ENCODE measurements at places on chromosomes 7 and 10. TPM values are rescaled to one million over a fixed set of nuclear protein-coding genes. Genes with fewer than 3 reads are reported as not detected.

Gene OPN4
- not detected for total RNA-seq

Gene PAX4
- total RNA-seq: not detected

Gene PRSS58
- not detected for total RNA-seq

Gene CYP2C18
- not detected for total RNA-seq

Gene SFTPA2
- total RNA-seq: not detected

Gene NUDT13
- total RNA-seq: 1.3 TPM

Gene TECTB
- total RNA-seq: not detected

Gene ANKRD1
- 321 TPM for total RNA-seq

Gene CHPF2
- 29.4 TPM for total RNA-seq

Gene LARP4B
- 23.5 TPM for total RNA-seq

Gene POLL
- 7.5 TPM for total RNA-seq
